COLO829 (cell line): ENCODE measurements at places on chromosomes 1 and 21.

DNA sequence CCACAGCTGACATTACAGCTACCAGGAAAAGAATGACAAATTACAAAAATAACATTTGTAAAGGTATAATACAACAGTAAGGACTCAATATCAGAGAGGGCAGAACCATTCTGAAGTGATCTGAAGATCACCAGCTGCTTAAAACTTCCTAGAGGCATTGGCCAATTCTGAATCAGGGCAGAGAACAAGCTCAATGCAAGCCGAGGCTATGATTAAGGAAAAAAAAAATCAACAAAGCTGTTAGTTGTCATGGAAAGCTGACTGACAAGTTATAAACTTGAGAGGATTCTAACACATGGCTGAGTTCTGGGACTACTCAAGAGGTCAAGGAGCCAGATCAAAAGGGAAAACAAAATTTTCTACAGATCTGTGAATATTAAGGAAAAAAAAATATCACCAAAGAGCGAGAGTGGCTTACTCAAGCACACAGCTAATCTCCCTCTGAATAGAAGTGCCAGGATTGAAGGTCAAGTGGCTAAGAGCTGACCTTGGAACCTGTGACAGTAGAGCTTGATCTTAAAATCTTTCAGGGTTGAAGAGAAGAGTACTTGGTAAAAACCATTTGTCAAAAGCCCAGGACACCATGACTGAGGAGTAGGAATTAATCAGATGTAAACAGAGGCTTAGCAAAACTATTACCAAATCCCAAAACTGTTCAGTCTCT is 383.4 kb downstream of the USP25 start:
- no peak for DNase-seq

- peak; percentile 9 for DNase-seq
Observed at GRCh38 chr1:89166705-89167104, 9.1 kb downstream of the GBP7 start.

- DNase-seq = no peak
Observed at GRCh38 chr1:76754730-76755129, 112.5 kb upstream of the ST6GALNAC5 start.

- DNase-seq = no peak
Observed at GRCh38 chr21:34733852-34734251, 65.1 kb downstream of the CLIC6 start.

DNA sequence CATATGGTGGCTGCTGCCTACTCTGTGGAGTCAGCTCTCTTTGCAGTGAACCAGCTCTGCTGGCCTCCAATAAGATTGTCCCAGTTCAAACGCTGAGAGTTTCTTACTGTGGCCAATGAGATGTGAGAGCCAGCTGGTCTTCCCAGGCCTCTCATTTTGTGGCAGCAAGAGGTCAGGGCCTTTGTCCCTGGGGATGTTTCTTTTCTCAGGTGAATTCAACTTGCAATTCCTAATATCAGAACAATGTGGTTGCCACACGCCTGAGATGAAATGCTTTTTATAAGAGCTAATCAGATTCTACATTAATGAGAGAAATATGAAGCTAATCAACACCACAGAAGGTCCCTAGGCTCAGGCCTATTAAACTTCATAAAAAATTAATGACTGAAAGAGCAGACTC is 660.1 kb upstream of the CAMK1G start:
- no peak for DNase-seq

GRCh38 chr1:168372861-168373371 is 92.2 kb downstream of the TBX19 start:
- no peak for DNase-seq
